ENCODE measurements at places on chromosomes 4 and X. TPM values are rescaled to one million over a fixed set of nuclear protein-coding genes. Genes with fewer than 3 reads are reported as not detected.

The NPY5R gene
- polyA plus RNA-seq = not detected

The SMIM14 gene
- polyA plus RNA-seq = 6.6 TPM

DNA sequence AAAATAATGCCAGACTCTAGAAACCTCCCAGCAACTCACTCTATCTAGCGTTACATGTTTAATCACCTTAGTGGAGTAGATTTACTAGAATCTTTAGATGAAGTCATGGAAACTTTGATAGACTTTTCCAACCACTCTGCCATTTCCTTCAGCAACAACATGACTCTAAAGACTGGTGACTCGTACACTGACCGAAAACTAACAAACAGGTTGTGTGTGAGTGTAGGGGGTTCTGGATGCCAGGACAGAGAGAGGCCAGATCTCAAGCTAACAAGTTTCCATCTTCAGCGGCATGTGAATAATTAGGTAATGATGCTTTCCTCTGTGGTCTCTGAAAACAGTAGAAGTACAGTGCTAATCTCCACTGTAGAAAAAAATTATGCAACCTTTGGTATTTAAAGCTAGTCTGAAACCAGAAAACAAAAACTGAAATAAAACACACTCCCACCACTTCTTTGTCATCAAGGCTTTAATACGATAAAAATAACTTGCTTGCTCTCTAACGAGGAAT, 286.4 kb downstream of the PRDM5 start:
- DNase-seq = no peak

DNA sequence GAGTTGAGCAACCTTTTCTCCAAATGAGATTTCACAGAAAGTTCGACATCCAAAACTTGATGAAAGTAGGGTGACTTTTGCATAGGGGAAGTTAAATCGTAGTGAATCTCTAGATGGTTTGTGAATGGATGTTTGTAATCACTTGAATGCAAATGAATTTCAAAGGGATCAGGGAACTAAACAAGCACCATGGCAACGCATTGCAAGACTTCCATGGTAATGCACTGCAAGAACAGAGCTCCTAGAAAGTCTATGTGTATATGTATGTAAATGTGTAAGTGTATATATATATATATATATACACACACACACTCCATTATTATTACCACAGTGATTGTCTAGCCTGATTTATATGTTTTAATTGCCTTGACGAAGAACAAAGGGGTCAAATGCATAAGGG, 27.3 kb downstream of the INTS6L start:
- DNase-seq = no peak

The SHROOM2 gene
- 8.7 TPM for polyA plus RNA-seq

DNA sequence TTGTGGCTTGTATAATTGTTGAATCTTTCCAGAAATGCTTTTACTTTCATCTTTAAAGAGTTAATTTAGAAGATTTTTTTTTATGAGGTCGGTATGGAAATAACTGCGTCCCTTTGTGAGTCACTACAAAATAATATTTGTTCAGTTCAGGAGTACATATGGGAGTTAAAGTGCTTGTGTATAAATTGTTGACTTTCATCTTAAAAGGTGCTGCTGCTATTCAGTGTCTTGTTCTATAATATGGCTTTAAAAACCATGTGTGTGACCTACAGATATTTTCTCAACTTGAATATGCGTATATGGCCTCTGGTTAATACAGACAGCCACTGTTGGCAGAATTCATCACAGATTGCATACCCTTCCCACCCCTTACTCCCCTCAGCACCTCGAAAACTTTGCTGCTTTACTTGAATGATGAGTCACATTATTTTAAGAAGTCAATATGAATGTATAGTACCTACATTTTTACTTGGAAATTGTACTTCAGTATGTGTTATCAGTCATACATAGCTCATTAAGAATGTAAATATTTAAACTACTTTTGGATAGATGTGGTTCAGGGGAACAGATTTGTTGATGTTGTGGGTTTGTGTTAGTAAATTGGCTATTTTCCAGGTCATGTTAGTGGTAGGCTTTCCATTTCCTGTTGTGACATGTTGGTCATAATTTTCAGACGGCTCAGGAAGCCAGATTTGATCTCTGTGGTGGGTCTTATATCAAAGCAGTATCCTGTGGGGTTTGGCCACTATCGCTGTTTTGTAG, 1.5 kb downstream of the CLCN3 start:
- DNase-seq = peak; percentile 58

GRCh38 chr4:82049294-82049693, 324.5 kb downstream of the HNRNPD start:
- DNase-seq = no peak

DNA sequence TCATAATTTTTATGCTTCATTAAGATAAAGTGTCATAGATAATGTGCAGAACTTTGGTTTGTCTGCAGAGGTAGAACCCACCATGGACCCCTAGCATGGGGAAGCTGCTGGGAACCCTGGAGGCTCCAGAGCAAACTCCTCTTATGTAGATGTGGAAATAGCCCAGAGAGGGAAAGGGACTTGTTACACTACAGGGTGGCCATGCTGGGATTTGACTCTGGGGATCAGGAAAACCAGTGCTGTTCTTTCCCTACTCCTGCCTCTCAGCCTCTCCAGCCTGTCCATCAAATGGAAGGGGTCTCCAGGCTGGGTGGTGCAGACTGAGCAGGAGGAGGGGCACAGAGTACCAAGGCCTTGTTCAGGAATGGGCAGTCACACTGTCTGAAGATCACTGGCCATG, 54.2 kb downstream of the MSX1 start:
- no peak for DNase-seq

The MAGEA9 gene
- polyA plus RNA-seq = not detected

DNA sequence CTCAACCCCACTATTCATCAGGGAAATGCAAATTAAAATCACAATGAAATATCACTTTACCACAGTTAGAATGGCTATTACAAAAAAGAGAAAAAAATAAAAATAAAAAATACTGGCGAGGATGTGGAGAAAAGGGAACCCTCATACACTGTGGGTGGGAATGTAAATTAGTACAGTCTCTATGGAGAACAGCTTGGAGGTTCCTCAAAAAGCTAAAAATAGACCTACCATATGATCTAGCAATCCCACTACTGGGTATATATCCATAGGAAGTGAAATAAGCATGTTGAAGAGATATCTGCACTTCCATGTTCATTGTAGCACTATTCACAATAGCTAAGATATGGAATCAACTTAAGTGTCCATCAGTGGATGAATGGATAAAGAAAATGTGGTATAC, 50.5 kb upstream of the PAGE1 start:
- no peak for DNase-seq

DNA sequence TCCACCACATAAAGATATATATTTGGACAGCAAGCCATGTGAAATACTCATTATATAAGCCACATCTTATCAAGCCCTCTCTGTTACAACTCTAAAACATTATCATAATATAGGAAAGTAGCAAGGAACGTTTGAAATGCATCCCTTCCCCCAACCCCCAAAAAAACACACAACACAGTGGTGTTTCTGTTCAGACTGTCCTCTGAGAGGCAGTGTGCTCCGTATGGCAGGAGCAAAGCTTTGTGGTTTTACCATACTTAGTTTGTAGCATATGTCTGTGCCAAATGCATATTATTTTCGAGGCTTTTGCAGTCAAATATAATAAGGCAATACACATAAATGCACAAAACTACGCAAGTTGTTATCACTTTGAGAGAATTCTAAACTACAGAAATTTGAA, 194.2 kb downstream of the RAPGEF2 start:
- DNase-seq = no peak

DNA sequence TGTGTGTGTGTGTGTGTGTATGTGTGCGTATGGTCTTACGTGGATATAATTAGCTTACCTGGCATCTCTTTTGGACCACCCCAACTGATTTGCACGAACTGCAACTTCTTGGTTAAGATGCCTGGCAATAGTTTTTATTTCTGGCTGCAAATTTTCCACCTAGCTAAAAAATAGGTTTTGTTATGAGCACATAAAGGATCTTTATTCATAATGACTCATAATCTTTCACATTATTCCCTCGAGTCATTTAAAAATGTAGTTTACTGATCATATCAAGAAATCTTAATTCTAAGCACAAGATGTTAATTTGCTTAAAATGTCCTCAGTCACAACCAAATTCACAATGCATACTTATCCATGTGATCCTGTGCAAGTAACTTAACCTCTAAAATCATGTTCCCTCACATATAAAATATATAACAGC, 1.5 kb downstream of the COX18 start:
- DNase-seq = no peak

The AKAP14 gene
- polyA plus RNA-seq = not detected

- DNase-seq = peak; percentile 91
Measured at GRCh38 chr4:25376754-25377571, at the start of gene ANAPC4. Gene ANAPC4, plus strand, starts transcription at chr4:25377263. Its CDS starts 165 bp downstream, at chr4:25377428.

DNA sequence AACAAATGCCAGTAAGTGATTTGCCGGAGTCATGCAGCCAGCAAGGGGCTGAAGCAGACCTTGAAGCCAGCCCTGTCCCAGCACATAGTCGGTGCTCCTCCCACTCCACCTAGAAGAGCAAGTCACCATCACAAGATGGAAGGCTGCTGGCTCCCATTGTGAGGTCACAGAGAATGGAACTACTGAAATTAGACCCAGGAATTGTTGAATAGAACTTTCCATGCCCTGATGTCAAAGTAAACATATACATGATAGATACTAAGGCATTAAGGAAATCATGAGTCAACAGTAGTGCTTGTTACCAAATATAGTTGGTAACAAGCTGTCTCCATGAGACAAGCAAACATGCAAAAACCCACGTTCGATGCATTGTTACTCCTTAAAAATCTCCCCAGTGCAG, 177.1 kb upstream of the MID1 start:
- peak; percentile 40 for DNase-seq

- DNase-seq = no peak
Measured at GRCh38 chrX:2654436-2655340, 36.4 kb upstream of the CD99 start.

GRCh38 chr4:135382280-135382959, 1180.8 kb upstream of the PABPC4L start:
- no peak for DNase-seq

DNA sequence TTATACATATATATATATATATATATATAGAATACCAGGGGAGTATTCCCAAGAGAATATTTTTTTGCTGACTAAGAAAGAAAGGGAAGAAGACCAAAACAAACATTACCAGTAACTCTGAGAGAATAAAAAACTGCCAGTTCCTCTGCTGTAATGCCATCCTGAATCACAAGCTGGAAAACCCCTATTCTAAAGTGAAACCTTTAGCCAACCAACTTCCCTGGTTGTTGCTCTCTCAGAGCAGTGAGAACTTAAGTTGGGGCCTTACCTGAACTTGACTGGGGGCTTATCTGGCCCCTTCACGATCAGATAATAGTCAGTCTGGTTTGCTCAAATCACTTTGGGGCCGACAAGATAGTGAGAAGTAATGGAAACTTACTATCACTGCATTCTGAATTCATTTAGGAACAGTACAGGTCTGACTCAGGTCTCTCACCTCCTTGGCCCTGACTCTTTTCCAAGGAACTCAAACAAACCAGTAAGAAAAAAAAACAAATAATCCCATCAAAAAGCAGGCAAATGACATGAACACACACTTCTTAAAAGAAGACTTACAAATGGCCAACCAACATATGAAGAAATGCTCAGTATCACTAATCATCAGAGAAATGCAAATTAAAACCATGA, 62.5 kb downstream of the CD40LG start:
- peak; percentile 63 for DNase-seq

DNA sequence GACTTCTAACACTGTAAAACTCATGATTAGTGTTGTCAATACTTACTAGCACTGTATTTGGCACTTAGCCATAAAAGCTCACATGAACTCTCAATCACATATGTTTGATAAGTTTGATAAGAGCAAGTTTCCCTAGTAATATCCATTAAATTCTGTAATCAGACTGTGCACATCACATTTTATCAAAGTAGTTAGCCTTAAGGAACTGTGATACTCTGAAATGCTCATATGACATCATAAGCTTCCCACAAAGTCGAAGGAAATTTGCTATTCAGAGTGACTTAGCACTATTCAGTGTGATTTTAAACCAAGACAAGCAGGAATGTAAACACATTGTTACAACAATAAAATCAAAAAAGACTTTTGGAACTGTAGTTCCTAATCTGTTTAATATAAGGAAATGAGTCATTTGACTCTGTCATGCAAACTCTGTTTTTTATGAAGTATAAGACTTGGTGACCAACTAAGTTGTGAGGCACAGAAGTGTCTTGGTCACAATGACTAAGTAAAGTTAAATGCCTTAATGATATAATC, 6.7 kb downstream of the SLC7A11 start:
- peak; percentile 64 for DNase-seq

DNA sequence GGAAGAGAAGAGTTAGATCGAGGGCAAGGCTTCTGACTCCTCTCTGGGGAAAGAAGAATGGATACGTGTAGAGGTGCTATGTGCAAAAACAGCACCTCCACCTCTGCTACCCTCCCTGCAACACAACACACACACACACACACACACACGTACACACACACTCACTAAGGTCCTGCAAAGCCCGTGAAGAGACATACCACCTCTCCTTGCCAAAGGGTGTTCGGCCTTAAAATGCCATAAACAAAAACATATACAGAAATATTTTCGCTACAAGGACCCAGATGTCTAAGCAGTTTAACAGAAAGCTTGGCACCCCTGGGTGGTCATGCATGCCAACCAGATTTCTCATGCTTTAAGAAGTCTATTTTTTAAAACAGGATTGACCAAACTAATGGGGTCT, 1.5 kb downstream of the TIFA start:
- peak; percentile 34 for DNase-seq

DNA sequence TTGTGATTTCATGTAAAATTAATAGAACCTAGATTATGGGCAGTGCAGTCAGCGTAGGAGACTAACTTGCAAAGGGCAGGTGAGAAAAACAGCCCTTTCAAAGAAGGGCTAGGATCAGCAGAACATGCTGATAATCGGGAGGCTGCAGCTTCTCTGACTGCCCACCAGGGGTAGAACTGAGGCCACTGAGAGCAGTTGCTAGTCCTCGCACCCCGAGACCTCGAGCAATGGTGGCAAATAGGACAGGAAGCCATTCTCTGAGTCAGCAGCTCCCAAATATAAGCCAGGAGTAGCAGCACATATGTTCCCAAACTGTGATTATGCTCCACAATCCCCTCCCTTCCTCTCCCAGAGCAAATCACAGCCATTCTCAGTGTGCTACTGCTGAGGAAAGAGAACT, 186.5 kb downstream of the MSL3 start:
- peak; percentile 67 for DNase-seq

The ZXDA gene
- 1.2 TPM for polyA plus RNA-seq

The C4orf54 gene
- polyA plus RNA-seq = under 0.01 TPM

DNA sequence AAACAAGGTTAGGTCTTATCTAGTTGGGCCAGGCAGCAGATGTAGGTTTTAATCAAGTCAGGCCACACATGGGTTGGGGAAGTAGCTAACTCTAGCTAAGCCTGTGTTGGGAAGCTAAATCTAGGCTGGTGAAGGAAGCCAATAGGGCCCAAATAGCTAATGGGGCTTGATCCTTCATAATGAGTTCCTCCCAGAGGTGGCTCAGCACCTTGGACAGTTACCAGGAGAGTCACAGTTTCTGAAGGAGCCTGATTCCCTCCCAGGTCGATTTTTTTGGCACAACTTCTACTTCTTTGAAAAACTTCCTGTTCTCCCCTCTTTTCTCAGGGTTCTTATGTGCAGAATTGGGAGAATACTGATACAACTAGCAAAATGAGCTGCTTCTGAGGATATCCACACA, 242.5 kb upstream of the PRPS2 start:
- DNase-seq = peak; percentile 41

The MAP7D2 gene
- polyA plus RNA-seq = 3.2 TPM

- no peak for DNase-seq
Measured at GRCh38 chrX:42094218-42094617, 170.9 kb upstream of the CASK start.

GRCh38 chrX:97995834-97996233, 1112.1 kb downstream of the RPA4 start:
- DNase-seq = no peak

All from mammary epithelial cell (primary cell).